ENCODE measurements at places on chromosomes 1 and 21.
A peak's percentile ranks its signal among the peaks of the same experiment; 100 is the strongest.

GRCh38 chr1:1245817-1246576 is 525 bp downstream of the C1QTNF12 start:
- DNase-seq = no peak

DNA sequence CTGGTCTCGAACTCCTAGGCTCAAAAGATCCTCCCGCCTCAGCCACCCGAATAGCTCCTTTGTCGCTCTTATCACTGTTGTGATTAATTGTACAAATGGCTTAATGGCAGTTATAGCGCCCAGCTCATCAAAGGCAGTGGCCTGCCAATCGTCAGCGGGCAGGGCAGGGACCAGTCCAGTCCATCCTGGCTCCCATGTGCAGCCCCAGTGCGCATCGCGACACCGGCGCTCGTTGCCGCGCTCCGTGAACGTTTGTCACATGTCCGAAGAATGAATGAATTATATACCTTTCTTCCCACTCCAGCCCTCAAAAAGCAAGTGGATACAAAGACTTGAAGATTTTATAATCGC is 18.4 kb downstream of the MTX1 start:
- peak; percentile 33 for DNase-seq

DNA sequence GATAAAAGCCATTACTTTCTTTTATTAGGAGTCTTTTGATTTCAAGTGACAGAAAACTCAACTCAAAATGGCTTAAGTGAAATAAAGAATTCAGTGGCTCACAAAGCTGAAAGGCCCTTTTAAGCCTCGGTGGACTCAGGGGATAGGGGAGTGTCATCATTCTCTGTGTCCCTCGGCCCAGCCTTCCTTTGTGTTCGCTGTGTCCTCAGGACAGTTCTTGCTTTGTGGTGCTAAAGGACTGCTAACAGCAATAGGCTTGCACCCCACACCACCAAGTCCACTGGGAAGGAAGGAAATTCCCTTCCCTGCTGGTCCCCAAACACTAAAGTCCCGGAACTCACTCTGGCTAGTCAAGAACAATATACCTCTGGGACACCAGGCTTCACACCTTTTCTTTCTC is 129.2 kb downstream of the NTPCR start:
- DNase-seq = no peak

DNA sequence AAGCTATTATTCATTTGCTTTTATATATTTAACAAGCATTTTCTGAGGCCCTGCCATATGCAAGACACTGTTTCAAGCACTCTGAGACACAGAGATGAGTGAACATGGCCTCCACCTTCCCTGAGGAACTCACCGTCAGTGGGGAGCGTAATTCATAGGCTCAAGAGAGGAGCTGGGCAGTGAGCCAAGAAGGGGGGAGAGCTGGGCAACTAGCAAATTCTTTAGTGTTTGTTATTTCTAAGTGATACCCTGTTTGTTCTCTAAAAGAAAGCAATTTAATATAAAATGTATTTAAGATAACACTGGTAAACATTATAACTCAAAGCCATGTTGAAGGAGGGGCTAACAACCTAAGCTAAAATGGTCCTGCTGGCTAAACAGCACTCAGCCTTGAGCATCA is 119.2 kb upstream of the NGF start:
- DNase-seq = no peak

Data from germinal center (tissue), 1 donor.